ENCODE measurements at places on chromosomes 5 and 9.

GRCh38 chr9:122996586-122996985 is 36.9 kb upstream of the GPR21 start:
- no peak for DNase-seq

GRCh38 chr9:19208653-19209052 is 21.8 kb upstream of the DENND4C start:
- no peak for DNase-seq

DNA sequence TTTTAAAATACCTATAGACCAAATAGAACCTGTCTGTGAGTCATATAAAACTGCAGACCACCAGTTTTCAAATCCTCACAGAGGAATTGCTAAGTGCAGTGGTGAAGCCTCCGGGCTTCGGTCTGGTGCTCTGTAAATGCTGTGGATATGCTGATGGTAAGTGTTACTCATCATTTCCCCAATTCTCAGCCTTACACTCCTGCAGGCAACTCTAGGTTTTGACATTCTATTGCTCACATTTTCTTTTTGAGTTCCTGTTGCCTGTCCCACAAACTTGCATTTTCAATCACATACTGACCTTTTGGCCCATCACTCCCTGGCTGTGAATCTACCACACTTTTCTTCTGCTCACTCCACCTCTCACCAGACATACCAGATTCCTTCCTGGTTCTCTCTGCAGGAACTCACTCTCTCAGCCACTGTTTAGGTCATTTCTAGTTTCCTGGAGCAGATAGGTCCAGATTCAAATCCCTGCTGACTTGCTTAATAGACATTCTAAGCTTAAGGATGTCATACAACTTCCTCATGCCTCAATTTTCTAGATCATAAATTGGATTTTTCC is 192.9 kb downstream of the RAB3C start:
- DNase-seq, result no peak

DNA sequence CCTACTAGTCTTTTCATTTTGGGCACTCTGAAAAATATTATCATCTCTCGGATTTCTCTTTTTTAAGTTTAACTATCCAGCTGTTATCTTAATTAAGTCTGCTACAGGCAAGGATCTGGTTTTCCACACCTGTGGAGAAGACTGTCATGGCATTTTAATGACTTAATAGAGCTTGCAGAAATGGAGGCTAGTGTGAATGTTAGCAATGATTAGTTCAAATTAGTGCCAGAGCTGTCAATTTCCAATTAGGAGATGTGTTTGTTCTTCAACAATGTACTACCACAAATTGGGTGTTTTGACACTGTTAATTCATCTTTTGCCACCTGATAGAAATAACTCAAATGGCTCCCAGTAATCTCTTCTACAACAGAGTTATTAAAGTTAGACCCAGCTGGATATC is 2023.0 kb upstream of the CDH9 start:
- no peak for DNase-seq

DNA sequence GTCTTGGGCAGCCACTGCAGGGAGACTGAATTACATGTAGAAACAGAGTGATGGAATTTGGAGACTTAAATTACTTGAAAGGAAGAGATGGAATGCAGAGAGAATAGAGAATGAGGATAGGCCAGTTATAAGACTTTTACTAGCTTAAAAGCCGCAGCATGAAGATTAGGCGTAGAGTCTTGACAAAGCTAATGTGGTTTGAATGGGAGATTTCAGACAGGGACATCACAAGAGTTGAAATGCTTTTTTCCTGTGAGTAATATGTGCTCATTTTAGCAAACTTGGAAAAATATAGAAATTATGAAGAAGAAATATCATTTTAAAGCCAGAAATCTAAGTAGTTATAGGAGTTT is 7.5 kb downstream of the CENPP start:
- DNase-seq, result no peak

Data from HCEC 1CT (cell line).